ENCODE measurements at places on chromosomes 12 and 14.

GRCh38 chr12:93636708-93637107 is 40.5 kb upstream of the CRADD start:
- DNase-seq: no peak

- DNase-seq: no peak
These were observed 409.0 kb downstream of the DAD1 start for GRCh38 chr14:22180045-22180444.

- no peak for DNase-seq
These were observed 81.0 kb downstream of the CCDC92 start for GRCh38 chr12:123891516-123892179.

GRCh38 chr12:45406988-45407850 is 191.3 kb downstream of the ANO6 start:
- DNase-seq: no peak

- DNase-seq: no peak
These were observed 42.3 kb upstream of the GLIPR1 start for GRCh38 chr12:75438059-75438754.
